Nephron progenitor cell (in vitro differentiated cells): ENCODE measurements at places on chromosomes 3 and 15.
A peak's percentile ranks its signal among the peaks of the same experiment; 100 is the strongest.

GRCh38 chr3:188884299-188885043 is 287.3 kb upstream of the TPRG1 start:
- DNase-seq, result no peak

GRCh38 chr3:51974277-51974962 is 444 bp upstream of the ABHD14A start:
- no peak for DNase-seq

GRCh38 chr3:101643861-101644613 is 32.9 kb downstream of the ZBTB11 start:
- DNase-seq, result no peak

DNA sequence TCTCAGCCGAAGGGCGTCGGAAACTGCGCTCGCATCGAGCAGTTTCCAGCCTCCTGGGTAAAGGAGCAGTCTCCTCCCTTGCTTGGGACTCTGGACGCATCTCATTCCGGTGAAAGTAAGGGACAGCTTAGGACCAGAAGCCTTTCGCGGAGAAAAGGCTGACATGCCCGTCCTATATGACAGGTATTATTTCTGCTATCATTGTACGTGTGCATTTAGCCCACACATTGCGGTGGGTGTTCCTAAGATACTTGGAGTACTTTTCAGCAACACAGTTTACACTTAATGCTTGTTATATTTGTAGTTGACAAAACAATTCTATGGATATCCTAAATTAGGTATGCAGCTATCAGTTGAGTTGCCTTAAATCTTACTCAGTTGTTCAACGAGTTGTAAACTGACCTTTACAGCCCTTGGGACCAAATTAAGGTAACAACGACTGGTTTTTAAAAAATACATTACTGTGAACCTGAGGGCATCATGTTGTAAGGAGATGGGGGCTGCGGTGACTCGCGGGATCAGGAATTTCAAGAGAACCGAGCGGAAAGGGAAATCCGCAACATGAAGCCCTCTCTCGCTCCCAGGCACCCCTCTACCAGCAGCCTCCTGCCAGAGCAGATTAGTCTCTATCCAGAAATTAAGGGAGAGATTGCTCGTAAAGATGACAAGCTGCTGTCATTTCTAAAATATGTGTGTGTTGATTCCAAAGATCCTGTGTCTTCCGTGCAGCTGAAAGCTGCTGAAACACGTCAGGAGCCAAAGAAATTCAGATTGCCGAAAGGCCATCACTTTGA is 632 bp upstream of the COPS2 start:
- DNase-seq, result peak; percentile 18

GRCh38 chr3:42020684-42021307 is 58.9 kb upstream of the ULK4 start:
- DNase-seq, result no peak

DNA sequence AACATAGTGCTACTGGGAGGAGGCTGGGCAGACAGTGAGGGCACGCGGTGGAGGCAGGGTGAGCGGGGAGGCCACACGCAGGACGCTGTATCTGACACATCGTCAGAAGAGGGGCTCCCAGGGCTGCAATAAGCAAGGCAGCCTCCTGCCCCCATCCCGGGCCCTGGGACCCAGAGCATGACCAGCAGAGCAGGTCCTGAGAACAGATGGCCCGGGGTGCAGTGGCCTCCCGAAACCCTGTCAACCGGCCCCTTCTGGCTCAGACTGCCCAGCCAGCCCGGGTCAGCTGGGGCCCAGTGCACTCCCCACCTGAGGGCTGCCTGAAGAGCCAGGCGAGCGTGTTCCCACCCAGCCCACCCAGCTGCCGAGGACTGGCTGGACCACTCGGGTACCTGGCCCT is 37.4 kb downstream of the DNAJB8 start:
- no peak for DNase-seq

DNA sequence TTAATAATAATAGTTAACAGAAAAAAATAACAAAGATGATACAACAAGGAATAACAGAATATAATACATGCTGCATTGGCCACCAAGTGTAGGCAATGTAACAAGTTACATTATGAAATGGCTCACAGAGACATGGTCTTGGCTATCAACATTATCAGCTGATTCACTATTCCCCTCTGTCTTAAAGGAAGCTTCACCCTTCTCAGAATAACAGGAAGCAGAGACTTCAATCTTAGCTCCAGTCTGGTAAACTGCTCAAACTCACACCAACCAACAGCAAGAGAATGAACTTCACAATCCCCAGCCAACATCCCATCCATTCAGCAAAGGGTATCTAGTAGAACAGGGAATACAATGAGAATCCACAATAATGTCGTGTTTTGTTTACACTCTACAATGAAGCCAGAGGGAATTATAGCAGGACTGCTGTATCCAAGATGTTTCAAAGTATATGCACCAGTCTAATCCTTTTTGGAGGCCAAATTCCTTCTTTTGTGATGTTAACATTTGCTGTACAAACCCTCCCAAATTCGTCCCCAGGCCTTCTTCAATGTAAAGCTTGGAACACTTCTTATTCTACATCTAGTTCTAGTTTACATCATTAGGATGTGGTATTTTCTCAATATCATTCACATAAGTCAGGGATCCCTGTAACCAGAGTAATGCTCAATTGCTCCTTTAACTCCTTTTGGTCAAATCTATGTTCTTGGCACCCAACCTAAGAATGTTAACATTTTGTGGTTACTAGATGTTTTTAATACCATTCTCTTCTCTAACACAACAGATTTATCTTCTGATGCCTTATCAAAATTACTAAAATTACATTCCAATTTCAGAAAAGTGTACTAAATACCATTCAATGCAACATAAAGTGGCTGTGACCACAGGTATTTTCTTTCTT is 52.4 kb upstream of the CMSS1 start:
- no peak for DNase-seq

- DNase-seq, result no peak
These were observed 406.2 kb downstream of the RBMS3 start for GRCh38 chr3:29686889-29687592.

- DNase-seq, result no peak
These were observed 39.4 kb downstream of the CMC1 start for GRCh38 chr3:28280781-28281180.

DNA sequence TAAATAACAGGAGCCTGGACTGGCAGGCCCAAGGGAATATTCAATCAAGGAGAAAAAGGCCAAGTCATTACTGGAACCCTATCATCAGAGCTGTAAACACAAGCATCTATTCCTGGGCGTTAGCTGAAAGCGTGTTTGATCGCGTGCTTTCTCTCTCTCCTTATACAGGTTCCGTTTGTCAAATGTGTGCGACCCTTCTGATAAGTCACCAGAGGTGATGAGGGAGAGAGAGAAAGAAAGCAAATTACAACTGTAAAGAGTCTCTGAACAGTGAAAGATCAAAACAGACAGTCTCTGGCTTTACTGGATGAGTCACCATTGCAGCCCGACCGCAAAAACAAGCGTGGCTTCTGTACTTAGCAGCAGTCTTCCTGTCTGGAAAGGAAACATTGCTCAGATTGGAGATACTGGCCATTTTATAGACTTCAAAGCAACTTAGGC is 39.5 kb upstream of the TPRG1 start:
- DNase-seq, result no peak
